Astrocyte of the hippocampus (primary cell): ENCODE measurements at places on chromosomes 6 and 20.

GRCh38 chr6:170290296-170291128 is at the start of gene DLL1:
Gene DLL1 (minus strand): TSS chr6:170291078. CDS start chr6:170290139, 939 bp downstream.
- peak; percentile 64 for DNase-seq

GRCh38 chr6:32181915-32182529 is 2.0 kb downstream of the AGER start:
- DNase-seq: no peak

DNA sequence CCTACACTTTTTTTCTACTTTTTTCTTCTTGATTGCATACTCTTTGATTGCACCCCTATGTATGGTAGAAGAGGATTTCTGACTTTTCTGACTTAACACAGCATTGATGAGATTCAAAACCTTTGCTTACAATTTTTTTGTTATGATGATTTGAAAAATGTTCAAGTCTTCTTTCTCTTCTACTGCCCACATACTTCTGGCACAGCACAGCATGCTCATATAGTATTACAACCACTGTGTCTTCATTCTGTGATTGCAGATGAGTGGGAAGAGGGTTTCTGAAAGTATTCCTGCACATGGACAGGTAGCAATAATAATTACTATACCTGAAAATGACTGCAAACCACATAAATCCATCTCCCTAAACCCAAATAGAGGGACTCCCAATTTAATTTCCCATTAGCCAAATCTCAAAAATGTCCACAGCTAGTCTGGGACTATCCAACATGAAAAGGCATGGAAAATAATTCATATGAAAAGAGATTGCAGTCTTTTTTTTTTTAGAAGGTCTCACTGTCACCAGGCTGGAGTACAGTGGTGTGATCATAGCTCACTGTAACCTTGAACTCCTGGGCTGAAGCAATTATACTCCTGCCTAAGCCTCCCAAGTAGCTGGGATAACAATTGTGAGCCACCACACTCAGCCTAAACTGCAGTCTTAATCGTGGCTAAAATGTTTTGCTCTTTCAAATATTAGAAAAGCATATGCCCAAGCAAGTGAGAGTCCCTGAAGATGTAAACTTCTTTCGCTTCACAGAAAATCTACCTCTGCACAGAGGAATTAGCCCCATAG is 15.9 kb upstream of the TENT5A start:
- DNase-seq: no peak

GRCh38 chr20:15320941-15321340 is 983.5 kb upstream of the FLRT3 start:
- DNase-seq: peak; percentile 19

DNA sequence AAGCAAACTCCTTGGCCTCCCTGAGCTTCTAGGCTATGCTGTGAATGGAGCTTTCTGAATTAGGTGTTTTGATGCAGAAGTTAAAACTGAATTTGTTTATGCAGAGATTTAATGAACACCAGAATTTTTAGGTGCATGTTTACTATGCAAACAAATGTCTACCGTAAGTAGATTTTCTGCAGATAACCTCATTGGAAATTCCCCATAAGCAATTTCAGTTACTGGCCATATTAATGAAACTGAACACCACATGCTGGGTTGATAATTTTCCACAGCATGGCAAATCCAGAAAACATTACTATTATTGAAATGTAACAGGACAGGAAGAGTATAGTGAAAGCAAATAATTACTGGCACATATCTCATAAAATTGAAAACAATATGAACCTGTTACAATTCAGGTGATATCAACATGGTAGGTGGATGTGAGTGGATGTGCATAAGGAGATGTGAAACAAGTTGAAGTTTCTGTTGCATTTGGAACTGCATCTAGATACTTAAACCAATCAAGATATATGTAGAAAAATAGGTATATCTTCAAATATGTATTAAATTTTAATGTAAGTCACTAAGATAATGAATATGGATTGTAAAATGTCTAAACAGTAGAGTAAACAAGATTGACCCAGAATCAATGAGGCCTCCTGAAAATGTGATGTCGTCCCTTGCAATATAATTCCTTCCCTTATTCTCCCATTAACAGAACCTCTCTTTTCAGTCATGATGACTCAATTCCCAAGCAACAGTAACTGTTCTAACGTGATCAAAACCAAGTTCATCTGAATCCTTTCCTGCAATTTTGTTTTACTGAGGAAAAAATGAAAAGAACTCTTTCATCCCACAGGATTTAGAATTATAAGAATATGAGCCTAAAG is 11.0 kb downstream of the PTCHD4 start:
- no peak for DNase-seq

GRCh38 chr6:16305788-16306187 is 67.4 kb downstream of the GMPR start:
- no peak for DNase-seq

- DNase-seq: peak; percentile 81
These were observed 27.7 kb upstream of the LAMA4 start for GRCh38 chr6:112281821-112282615.

DNA sequence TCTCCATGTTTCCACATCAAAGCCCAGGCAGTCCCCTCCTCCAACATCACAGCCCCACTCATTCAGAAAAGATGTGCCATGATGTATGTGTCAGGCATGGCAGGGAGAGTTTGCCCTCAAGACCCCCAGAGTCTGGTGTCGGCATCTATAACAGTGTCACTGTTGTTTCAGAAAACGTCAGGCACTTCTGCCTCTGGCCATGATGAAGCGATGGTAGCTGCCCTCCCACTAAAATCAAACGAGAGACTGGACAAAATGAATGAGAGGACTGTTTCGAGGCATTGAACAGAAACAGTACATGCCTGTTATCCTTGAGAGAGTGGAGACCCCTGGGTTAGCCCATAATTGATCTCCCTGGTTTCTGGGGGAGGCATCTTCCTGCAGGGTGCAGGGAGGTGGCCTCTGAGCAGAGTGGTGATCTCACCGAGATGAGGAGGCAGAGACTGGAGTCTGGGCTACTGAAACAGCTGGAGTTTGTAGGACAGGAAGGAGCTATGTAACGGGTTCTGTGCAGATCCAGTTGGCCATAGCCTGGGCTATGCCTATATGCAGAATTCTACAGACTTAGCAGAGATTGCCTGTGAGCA is 144.5 kb downstream of the SYCP2 start:
- no peak for DNase-seq

DNA sequence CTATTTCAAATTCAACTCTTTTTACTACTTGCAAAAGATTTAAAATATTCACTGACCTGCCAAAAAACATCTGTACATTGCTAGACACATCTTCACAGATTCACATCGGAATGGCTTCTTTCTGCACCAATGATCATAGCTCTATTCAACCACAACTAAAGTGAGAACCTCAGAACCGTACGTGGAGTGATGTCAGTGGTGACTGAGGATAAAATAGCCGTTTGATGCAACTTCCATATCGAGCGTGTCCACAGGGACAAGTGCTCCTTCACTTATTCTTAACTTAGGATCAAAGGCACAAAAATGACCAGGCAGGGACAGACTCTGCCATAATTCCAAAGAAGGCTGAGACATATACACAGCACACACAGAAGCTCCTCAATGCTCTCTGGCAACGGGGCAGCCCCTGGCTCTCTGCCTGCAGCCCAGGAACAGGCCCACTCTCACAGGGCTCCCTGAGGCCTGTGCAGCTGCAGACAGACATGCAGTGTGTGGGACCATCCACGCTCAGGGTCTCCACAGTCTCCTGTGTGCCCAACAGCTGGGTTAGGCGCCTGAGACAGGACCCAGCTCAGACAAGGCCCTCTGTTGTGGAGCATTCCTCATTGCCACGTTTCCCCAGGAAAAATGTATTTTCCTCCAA is 22.8 kb downstream of the FYN start:
- DNase-seq: no peak

- peak; percentile 16 for DNase-seq
These were observed 487.4 kb downstream of the TENT5A start for GRCh38 chr6:81265106-81265505.

- DNase-seq: no peak
These were observed 8.3 kb upstream of the ZDHHC14 start for GRCh38 chr6:157372501-157373280.

DNA sequence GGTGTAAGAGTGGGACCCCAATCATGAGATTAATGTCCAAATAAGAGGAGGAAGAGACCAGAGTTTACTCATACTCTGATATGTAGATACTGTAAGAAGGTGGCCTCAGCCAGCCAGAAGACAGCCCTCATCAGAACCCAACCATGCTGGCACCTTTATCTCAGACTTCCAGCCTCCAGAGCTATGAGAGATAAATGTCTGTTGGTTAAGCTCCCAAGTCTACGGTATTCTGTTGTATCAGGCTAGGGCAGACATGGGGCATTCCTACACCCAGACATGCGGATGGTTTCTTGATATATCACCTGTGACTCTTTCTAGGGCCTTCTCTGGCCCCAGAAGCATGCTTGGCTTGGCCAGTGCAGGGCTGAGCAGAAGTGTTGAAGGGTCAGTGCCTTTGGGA is 247.4 kb upstream of the RIN2 start:
- DNase-seq: no peak

DNA sequence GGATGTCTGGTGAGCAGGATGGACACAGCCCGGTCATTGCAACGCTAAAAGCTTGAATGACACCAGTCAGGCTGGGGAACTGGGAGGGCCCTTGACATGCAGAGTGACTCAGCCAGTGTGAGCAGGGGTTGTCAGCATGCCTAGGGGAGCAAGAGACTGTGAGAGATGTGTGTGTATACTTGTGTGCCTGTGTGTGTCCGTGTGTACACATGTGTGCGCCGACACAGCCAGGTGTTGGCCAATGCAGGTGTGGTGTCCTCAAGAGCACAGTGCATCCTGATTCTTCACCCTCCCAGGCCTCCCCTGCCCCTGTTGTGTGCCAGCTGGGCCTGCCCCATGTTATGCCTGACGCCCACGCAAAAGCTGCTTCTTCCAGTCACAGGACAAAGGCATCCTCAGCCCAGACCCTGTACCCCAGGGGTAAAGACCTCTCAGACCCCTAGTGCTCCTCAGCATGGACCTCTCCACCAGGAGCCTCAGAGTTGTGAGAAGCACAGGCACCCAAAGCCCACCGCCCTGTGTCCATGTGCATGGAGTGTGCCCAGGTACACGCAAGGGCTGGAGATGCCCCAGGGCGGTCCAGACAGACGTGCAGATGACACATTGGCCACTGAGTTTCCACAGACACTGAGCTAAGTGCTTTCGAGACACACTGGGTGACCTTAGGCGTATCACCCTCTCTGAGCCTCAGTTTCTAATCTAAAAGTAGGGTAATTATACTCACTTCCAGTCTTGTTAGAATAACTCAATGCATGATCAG is 16.6 kb downstream of the NRSN2 start:
- no peak for DNase-seq

DNA sequence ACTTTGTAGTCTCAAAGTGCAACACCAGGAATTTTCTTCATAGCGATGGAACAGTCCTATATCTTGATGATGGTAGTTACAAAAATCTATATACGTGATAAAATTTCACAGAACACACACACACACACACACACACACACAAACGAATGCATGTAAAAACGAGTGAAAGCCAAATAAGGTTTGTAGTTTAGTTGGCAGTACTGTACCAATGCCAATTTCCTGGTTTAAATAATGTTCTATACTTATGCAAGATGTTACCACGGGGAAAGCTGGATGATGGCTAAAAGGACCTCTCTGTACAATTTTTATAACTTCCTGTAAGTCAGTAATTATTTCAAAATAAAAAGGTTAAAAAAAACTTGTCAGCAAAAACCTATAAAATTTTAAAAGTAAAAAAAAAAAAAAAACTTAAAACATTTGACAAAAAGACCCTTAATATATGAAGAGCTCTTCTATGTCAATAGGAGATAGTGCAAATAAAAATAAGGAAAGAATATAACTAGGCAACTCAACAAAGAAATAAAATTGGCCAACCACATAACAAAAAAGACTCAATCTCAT is 37.6 kb downstream of the PDSS2 start:
- DNase-seq: no peak

GRCh38 chr6:71486461-71486860 is 197.8 kb downstream of the OGFRL1 start:
- no peak for DNase-seq

GRCh38 chr6:113653275-113653674 is 203.9 kb upstream of the MARCKS start:
- no peak for DNase-seq

GRCh38 chr20:1870792-1871550 is 24.2 kb upstream of the SIRPA start:
- no peak for DNase-seq

DNA sequence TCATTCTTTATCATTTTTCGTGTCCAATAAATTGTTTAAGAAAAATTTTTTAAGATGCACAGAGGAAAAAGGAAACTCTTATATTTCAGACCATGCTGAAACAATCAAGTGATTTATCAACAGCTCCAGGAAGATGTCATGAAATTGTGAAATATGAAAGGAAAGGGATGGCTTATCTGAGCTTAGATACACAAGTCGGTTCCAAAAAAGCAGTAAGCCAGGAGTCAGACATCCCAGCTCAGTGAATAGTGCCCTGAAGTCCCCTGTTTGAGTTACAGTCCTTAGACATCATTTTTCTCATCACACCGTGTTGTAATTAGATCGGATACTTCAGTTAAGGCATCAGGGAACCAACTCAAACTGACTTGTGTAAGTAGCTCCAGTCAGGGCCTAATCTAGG is 91.0 kb upstream of the SSTR4 start:
- DNase-seq: no peak

DNA sequence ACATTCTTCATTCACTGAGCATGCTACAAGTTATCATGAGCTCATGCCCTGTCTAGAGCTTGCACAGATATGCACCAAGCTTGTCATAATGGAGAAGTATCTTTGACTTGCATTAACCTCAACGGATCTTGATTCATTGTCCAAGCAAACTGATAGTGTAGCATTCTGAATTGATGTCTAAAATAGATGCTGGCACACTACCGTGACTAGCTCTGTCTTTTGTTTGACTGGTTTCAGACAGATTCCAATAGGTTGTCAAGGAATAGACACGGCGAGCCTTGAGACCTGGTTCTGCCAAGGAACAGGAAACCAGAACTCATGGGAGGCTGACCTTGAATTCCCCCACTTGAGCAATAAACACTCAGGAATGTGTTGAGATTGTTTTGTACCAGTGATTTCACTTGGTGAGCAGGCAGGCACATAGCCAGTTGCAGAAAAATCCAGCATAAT is 1153.1 kb upstream of the GJE1 start:
- DNase-seq: peak; percentile 93

DNA sequence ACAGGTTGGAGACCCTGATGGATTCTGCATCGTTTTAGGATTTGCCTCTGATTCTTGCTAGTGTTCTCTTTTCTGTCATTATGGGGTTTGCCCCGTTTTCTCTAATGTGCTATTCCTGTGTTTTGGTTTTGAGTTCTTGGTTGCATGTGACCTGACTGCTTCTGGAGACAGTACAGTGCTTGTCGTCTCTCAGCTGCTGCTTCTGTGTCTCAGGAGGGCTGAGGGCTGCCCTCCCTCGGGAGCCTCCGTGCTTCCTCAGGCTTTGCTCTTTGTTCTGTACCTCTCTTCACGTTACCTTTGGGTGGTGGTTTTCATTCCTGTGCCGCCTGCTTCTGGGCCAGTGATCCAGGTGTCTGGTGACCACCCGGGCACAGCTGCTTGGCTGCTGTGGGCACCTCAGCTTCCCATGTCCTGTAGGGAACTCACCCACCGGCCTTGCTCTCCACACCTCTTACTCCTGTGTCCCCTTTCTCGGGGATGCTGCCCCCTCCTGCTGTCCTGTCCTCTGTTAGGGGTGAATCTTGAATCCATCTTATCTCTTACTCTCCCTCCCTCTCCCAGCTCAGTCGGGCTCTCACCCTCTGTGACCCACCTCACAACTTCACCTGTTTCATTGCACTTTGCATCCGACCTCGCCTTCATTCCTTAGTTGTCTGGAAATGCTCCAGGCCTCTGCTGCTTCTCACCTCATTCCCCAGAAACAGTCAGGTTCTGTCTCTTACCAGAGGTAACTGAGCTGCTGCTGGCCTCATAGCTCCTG is 33.2 kb downstream of the PANK2 start:
- no peak for DNase-seq
